ENCODE measurements at places on chromosomes 11 and 22.

GRCh38 chr11:10872097-10872496, 14.2 kb upstream of the ZBED5 start:
- no peak for DNase-seq

DNA sequence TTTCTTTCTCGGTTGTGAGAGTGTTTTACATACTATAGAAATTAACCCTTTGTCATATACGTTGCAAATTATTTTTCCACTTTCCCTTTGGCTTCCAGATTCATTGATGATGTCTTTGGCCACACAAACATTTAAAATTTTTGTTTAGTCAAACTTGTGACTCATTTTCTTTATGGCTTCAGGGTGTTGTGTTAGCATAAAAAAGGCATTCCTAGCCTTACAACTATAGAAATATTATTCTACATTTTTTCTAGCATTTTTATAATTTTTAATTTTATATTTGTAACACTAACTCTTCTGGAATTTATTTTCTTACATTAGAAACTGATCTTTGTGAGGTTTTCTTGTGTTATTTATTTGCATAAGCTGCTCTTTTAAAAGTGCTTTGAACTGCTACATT, 12.1 kb downstream of the GRIA4 start:
- no peak for DNase-seq

DNA sequence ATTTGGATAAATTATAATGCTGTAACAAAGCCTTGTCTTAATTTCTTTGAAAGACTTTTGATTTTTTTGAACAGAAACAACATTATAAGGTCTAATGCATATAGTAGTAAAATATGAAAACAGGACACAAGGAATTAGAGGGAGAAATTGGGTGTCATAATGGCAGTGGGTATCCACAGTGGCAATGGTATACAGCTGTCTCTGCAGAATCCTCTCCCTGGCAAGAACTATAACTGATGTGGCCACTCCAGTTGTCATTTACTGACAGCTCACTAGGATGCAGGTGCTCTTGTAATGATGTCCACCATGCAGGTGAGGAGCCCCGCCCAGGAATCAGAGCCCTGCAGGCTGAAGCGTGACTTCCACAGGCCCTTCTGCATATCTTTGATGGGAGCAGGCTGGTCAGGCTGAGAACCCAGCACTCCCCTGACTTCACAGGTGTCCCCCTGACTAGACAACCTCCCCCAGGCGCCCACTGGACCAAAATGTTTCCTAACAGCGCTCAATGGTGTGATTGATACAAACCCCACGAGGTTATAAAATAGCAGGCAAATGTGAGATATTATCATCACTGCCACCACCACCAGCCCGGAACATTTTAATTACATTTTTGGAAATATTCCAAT, 32.8 kb upstream of the SERPIND1 start:
- no peak for DNase-seq

DNA sequence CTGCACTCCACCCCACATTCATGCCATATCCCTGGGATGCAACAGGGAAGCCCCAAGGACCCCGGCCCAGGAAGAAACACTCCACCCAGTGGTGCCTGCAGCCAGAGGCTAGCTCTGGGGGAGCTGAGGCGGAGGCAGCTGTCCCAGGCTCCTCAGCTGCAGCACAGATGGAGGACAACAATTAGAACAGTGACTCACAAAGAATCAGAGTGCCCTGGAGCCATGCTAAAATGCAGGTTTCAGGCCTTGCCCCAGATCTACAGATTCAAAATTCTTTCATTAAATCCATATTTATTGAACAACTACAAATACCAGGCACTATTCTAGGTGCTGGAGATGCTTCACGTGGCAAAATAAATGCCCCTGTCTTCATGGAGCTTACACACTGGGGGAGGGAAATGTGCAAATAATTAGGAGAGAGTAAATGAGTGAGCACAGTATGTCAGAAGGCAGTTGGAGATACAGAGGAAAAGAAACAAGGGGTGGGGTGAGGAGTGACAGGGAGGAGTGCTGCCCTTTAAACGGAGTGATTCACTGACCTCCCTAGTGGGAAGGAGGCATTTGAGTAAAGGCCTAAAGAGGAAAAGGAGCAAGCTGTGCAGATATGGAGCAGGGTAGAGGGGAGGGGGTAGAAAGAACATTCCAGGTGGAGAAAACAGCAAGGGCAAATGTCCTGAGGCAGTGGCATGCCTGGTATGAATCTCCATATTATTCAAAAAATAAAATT, 73.3 kb upstream of the CSNK2A3 start:
- no peak for DNase-seq

DNA sequence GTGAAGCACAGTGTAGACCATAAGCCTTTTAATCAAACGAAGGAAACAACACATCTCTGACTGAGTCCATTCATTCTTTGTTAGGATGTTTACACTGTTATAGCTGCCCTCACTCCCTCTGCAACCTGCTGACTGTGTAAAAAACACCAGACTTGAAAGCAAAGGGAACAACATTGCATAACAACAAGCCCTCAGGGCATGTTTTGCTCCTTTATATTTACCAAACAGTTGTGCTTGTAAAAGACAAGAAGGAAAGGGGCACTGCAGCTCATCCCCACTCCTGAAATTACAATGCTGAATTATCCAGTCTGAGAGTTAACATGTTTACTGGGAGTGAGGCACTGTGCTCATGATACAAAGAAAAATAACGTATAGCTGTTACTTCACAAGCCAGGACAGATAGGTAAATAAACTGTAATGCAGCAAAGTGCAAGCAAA, 46.4 kb downstream of the RAB30 start:
- DNase-seq: no peak

DNA sequence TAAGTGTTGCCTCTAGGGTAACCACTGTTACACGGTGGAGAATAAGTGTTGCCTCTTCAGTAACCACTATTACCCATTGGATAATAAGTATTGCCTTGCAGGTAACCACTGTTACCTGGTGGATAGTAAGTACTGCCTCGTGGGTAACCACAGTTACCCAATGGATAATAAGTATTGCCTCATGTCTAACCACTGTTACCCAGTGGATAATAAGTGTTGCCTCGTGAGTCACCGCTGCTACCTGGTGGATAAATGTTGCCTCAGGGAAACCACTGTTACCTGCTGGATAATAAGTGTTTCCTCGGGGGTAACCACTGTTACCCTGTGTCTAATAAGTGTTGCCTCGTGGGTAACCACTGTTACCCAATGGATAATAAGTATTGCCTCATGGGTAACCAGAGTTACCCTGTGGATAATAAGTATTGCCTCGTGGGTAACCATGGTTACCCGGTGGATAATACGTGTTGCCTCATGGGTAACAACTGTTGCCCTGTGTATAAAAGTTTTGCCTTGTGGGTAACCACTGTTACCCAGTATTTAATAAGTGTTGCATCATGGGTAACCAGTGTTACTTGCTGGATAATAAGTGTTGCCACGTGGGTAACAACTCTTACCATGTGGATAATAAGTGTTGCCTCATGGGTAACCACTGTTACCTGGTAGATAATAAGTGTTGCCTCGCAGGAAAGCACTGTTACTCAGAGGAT, 12.3 kb upstream of the NXPE4 start:
- DNase-seq: no peak

DNA sequence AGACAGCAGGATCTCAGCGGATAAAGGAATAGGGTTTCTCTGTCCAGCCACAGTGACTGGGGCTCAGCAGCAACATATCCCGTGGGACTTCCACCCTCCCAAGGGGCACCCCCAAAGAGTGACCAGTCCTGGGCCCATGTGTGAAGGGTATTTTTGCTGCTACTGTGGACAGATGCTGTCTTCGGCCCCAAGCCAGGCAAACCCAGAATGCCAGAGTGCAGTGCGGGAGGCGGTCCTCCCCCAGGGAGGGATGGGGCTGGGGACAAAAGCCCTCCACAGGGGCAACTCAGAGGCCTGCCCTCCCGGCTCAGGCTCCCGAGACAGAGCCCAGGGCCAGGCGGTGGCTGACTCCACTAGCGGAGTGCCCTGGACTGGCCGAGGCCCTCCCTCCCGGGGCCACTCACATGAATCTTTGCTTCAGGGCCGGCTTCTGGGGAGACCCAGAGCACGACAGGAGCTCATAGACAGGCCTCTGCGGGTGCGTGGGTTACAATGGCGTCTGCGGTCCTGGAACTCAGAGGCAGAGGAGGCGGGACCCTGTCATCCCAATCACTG, 34.7 kb upstream of the WNT7B start:
- no peak for DNase-seq

- no peak for DNase-seq
Measured at GRCh38 chr22:25650833-25651232, 86.4 kb downstream of the GRK3 start.

- no peak for DNase-seq
Measured at GRCh38 chr11:6667733-6668374, 12.2 kb upstream of the DCHS1 start.

DNA sequence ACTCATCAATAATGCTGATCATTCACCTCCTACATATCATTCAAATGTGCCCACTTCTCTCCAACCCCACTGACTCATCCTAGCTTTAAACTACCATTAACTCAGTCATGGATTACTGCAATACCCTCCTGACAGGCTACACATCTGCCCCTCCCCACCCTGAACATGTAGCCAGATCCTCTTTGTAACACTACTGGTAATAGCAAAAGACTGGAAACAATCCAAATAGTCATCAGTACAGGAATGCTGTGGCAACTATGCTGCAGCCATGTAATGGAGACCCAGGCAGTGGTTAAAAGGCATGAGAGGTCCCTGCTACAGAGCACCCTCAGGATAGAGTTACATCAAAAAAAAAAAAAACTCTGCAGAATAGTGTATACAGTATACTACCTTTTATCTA, 16.6 kb downstream of the SLC43A3 start:
- DNase-seq: no peak

DNA sequence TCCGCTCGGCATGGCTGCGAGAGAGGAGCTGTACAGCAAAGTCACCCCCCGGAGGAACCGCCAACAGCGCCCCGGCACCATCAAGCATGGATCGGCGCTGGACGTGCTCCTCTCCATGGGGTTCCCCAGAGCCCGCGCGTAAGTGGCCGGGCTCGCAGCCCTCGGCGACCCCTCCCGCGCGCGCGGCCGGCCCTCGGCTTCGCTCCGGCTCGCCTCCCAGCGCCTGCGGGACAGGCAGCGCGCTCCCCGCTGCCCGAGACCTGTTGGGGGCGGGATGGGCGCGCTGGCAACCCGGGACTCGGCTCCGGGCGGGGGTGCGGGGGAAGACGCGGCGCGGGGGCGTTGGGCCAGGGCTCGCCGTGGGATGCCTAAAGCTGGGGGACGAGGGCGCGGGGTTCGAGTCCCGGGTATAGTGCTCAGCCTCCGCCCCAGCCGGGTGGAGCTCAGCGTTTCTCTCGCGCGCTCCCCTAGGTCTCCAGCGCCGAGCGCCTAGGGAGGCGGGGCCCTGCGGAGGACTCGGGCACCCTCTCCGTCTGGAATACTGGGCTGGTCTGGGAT, 630 bp downstream of the UBASH3B start:
- peak; percentile 62 for DNase-seq

GRCh38 chr11:86720546-86720945, 48.1 kb upstream of the ME3 start:
- DNase-seq: no peak

DNA sequence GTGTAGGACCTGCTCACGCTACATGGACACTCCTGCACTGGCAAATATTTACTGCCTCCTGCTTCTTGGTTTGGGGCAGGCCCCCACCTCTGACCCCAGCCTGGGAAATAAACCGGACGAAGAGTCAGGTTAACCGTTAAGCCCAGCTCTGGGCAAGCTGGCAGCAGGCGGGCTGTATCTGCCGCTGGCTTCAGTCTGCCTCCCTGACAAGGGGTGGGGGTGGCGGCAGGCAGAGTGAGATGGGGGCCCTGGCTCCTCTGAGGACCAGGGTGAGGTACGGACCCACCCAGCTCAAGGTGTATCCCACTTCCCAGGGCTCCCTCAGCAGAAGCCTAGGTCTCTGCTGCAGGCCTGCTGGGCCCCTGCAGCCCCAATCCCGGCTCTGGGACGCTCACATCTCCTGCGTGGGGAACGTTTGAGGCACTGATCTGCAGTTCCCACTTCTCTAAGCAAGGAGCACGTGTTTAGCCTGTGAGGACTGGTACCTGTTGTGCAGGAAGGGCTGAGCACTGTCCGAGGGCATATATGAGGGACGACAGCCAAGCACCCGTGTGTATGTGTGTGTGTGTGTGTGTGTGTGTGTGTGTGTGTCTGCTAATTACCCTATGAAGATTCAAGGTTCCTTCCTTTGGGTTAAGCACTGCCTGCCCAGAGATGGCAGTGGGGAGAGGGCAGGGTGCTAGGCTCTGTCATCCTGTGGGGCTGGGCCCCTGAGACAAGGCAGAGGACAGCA, 1.1 kb upstream of the LRRC75B start:
- DNase-seq: peak; percentile 61

DNA sequence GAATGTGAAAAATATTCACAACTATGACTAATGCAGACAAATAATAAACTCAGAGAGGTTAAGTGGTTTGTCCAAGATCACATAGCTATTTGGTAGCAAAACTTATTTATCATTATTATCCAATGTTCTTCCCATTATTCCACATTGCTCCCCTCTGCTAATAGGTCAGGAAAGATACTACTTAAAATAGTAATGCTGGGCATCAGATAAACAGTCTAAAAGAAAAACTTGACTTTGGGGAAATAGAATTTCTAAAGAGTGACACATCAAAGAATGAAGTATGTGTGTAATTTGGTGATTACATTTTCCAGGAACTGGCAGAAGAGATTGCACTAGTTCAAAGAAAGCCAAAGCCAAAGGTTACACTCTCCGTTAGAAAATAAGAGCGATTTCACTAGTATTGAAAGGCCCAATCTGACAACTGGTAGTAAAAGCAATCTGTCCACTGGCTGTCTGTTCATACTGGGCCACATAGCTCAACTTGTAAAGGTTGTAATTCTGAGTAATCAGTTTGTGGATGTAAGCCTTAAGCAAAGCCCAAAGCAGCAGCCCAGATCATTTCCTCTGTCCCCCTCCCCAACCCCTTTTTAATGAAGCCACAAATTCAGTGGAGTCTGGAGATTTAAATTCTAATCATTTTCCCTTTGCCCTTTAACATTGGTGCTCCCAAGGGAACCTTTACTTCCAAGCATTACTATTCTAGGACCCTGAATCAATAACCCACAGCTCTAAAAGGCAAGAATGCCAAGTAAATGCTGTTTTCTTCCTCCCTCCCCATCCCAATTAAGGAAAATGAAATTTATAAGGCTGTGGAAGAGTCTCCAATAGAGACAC, 283.5 kb downstream of the TTC28 start:
- no peak for DNase-seq
